ENCODE measurements at places on chromosomes 7 and 10.

- DNase-seq = no peak
These were observed 58.0 kb upstream of the CAV2 start for GRCh38 chr7:116441534-116441933.

DNA sequence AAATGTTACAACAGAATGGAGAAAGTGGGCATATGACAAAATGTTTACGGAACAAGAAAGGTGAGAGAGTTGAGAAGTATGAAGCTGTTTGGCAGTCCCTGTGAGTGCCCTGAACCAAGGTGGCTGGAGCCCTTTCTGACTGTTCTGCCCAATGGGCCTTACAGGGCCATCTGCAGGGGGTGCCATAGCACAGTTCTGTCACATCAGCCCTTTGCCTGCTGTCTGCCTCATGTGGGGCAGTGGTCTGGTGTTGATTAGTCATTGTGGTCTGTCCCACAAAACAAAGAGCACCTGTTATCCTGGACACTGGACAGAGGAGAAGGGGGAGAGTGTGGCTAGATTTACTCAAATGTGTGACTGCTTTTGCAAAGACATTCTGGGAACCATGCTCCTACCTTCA is 51.5 kb upstream of the OSBPL3 start:
- DNase-seq = no peak

DNA sequence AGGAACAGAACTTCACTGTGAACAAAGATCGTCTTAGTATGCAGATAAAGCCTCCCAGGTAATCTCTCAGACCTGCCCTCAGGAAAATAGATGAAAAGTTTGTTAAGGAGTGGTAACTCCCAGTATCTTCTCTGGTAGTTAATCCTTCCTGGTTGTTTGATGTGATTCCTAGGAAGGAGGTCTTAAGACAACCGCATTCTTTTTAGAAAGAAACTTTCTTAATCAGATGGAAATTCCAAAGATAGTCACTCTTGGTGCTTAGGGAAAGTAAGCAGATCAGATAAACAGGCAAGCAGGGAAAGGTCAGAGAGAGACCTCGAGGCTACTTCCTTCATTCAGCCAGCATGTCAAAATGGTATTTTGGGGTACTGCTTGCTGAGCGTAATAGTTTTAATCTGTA is 30.5 kb upstream of the ARMC3 start:
- no peak for DNase-seq

DNA sequence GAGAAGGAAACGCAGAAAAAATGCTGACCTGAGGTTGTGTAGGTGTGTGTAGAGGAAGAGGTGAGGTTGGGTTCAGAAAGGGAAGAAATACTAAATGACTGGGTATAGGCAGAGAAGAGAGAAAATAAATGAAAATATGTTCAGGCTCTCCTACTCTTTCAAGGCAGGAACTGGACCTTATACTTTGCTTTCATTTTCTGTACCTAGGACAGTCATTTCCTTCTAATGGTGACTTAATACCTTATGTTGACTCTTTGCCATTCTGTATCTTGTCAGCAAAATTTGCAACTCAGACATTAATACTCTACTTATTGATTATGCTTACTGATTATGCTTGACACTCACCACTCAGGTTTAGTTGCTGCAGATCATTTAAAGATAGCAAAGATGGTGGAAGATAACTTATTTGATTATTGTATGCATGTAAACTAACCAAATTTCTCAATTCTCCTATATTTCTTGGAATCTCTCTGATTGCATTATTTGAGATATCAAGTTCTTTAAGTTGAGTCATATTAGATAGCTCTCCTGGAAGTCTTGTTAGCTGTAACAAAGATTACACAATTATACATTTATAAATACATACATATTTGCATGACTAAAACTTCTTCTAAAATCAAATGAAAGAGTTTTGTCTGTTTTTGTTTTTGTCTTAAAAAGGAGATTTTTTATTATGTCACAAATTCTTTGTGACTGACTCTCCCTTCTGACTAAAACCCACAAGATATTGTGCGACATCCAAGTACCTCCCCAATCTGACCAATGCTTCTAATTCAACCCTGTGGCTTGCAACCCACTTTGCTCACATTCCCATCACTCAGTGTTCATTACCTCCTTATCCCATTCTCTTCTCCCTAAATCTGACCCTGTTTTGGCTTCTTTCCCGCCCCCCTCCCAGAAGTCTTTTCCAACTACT is 20.0 kb downstream of the LRRD1 start:
- DNase-seq = no peak

DNA sequence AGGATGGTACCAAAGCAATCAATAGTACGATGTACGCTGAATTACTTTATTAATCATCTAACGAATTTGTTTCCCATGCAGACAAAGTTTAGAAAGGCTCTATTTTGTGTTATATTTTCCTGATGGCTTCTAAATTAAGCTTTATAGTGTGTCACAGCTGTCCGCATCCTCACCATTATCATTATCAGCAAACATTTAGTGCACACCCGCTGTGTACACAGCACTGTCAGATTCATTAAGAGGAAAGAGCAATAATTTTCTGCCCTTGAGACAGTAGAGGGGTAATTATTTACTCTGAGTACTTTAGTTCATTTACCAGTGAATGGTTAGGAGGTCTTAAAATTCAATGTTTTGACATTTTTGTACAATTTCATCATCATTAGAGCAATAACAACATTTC is 233.3 kb upstream of the PTPRZ1 start:
- no peak for DNase-seq

DNA sequence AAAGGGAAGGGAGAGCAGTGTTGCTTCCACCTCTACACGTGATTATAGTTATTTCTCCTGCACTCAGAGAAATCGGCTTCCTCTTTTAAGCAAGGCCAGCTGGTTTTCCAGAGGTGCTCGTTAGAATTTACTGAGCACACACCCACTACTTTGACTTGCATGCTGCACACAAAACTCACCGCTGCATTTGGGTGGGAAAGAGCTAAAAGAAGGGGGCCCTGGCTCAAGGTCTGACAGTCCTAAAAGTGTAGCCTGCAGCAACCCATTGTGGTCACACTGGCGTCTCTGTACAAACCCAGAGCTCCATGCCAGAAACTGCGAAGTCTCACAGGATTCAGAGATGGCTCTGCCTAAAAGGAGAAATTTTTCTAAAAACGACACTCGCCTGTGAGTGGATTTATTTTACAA is 133.7 kb downstream of the SLC25A13 start:
- no peak for DNase-seq

- no peak for DNase-seq
These were observed 355.7 kb upstream of the STEAP1 start for GRCh38 chr7:89798599-89798996.

- DNase-seq = no peak
These were observed 276.4 kb downstream of the TCF7L2 start for GRCh38 chr10:113226399-113226798.

GRCh38 chr7:37729181-37729580 is 45.6 kb downstream of the GPR141 start:
- DNase-seq = no peak

- DNase-seq = no peak
These were observed 121.9 kb downstream of the USP6NL start for GRCh38 chr10:11489591-11489990.

GRCh38 chr10:70493660-70494234 is 15.2 kb downstream of the PALD1 start:
- peak; percentile 55 for DNase-seq

GRCh38 chr7:113078331-113078730 is 8.3 kb downstream of the GPR85 start:
- no peak for DNase-seq

DNA sequence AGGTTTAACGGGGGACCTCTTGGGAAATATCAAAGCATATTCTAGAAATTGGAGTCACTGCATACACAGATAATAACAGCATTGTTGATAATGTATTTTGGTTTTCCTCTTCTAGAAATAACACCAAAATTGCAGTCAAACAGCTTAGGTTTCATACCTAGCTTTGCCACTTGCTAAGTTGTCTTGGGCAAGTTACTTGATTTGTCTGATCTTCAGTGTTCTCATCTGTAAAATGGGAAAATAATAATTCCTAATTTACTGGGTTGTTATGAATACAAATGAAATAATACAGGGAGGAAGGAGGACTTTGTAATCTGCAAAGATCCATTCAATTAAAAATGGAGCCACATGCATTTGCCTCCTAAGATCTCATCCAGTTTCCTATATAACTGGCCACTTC is 20.3 kb upstream of the NUP205 start:
- DNase-seq = no peak

DNA sequence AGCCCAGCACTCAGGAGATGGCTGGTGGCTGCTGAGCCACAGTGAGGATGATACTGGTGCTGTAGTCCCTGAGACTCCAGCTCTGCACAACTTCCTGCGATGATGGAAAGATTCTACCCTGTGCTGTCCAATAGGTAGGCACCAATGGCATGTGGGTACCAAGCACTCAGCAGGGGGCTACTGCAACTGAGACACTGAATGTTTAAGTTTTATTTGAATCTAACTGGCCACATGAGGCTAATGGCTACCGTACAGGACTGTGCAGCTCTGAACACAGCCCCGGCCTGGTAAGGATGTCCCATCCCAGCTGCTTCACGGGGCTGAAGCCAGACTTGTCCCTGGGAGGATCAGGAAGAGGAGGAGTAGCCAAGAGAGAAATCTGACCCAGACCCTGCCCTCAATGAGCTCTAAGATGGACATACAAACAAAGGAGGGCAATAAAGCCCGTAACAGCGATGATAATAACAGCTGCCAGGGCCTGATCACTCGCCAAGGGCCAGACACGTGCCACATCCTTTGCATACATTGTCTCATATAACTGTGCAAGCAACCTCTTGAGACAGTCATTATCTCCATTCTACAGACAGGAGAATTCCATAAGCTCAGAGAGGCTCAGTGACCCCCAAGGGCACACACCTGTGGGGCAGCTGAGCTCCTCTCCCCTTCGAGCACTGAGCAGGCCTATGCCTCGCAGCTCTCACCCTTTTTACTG is 3.8 kb downstream of the GPRIN2 start:
- DNase-seq = no peak
